ENCODE measurements at places on chromosomes 5 and 9.

DNA sequence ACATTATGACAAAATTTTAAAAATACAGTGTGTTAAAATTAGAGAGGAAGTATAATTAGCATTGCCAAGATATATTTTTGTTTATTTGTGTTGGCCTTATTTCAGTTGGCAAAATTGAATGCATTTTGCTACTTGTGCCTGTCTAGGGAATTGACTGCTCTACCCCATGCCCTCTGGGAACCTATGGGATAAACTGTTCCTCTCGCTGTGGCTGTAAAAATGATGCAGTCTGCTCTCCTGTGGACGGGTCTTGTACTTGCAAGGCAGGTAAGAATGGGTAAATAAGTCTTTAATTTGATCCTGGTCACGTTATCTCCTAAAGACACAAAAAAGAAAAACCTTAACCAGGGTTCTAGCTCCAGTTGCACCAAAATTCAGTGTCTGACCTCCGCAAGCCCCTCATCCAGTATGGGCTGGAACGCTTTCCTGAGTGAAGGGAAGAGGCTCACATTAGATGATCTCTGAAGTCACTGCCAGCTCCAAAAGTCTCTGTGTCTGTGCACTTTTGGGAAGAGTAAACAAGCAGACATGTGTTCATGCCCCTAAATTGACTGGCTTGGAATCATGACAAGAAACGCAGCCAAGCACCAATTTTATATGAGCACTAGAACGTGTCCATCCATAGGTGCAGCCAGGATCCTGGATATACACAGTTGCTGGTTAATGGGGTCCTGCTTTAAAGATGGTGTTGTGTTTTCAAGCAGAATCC lies 98.3 kb upstream of the PRRC1 start:
- DNase-seq, result no peak

DNA sequence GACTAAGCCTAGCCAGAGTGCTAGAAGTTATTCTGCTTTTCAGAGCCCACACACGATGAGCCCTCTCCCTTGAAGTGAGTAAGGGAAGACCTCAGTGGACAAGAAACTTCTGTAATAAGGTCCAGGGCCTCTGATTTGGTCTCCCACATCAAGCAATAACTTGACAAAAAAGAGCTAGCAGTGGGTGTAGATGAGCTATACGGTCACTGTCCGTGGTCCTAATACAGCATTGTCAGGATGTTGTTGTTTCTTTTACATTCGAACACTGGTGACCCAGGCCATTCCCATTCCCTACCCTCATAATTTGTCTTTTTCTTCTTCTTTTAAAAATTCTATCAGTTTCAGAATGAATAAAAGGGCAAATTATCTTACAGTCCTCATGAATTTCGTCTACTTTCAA lies 5.2 kb downstream of the PCSK1 start:
- DNase-seq, result no peak

DNA sequence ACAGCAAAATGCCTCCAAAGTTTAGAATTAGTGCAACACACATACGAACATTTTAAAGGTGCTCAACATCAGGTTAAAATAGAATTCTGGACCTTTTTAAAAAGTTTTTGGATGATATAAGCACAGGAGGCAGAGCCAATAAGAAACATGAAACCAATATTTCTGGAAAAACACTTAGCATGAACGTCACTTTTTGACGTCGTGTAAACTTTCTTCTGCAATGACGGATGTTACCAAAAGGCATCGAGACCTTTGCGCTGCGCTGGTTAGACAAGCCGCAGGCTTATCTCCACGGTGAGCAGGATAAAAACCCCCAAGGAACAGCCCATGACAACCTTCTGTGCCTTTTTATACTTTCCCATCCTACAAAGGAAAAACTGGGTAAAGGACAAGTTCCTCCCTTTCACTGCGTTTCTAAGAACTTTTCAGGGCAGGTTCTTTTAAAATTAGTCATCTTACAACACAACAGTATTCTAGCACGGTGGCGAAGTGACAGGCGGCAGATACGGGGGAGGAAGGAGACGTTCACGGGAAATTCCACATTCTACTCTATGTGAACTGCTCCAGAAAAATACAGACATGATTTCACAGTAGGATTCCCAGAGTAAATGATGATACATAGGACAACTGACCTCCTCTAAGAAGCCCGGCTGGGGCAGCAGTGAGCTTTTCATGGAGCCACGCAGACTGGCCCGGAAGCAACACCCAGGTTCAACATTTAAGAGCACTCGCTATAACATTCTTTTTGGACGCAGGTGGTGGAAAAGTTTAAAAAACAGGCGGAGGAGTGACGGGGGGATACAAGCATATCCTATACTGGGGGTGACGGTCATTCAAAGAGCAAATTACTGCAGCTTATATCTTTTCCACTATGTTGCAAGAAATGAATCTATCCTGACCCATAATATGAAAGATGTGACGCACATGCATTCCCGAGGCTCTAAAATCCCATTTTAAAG lies 52.4 kb downstream of the USP20 start:
- no peak for DNase-seq

DNA sequence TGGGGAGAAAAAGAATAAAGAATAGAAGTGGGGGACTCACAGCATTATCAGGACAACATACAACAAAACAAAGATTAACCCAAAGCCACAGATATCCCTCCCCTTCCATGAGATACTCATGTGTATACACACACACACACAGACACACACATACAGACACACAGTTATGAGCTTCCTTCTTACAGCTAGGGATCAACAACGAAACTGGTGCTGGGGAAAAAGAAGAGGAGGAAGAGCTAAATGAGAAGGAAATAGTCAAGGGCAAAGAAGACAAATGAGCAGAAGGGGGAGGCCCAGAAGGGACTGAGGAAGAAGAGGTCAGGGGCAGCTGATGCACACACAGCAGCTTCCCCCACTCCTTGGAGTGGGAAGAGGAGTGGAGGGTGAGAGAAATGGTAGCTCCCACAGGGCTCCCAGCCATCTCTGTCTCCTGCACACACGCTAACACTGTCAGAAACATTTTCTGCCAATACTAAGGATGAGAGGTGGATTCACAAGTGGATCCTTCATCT lies 66.2 kb downstream of the SIL1 start:
- no peak for DNase-seq

- no peak for DNase-seq
These were observed 41.5 kb downstream of the FBXO4 start for GRCh38 chr5:41966401-41967105.

GRCh38 chr5:127754259-127754658 lies 51.1 kb downstream of the CCDC192 start:
- no peak for DNase-seq

GRCh38 chr5:40333459-40334241 lies 346.1 kb upstream of the PTGER4 start:
- DNase-seq, result no peak

DNA sequence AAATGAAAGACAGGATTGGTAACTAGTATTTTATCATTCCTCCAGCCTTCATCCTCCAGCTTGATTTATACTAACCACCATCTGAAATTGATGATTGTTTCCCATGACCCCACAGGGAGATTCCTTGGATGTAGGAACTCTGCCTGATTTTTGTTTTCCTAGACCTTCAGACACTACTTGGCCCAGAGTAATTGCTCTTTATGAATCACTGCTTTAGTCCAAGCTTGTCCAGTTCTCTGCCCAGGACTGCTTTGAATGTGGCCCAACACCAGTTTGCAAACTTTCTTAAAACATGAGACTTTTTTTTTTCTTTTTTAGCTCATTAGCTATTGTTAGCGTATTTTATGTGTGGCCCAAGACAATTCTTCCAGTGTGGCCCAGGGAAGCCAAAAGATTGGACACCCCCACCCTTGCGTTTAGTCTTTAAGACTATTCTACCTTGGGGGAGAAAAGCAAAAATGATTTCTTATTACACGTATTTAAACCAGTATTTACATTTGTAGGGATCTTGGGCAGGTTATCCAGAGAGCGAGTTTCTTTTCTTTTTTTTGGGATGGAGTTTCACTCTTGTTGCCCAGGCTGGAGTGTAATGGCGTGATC lies 18.4 kb downstream of the BASP1 start:
- no peak for DNase-seq

DNA sequence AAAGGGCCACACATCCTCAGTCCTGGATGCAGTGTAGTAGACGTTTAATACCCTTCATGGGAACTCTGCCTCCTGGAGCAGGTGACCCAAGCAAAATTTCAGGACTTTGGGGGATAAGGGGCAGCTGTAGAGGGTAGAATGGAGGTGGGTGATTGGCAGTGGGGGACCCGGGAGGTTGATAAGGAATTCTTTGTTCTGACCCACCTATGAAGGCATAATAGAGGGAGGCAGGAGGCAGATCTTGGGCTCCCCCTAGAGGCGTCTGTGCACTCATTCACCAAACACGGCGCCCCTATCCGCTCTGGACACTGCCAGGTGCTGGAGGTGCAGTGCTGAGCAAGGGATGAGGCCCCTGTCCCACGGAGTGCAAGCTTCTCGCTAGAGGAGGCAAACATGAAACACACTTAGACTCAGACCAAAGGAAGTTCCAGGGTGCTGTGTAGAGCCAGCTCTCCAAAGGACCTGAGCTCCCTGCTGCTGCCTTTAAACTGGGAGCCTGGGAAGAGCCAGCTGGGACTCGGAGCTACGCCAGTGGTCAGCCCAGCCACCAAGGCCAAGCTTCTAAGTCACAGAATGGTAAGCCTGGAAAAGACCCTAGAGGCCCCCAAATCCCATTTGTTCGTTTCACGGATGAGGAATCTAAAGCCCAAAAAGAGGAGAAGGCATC lies 7.7 kb downstream of the IL17B start:
- DNase-seq, result peak; percentile 74

DNA sequence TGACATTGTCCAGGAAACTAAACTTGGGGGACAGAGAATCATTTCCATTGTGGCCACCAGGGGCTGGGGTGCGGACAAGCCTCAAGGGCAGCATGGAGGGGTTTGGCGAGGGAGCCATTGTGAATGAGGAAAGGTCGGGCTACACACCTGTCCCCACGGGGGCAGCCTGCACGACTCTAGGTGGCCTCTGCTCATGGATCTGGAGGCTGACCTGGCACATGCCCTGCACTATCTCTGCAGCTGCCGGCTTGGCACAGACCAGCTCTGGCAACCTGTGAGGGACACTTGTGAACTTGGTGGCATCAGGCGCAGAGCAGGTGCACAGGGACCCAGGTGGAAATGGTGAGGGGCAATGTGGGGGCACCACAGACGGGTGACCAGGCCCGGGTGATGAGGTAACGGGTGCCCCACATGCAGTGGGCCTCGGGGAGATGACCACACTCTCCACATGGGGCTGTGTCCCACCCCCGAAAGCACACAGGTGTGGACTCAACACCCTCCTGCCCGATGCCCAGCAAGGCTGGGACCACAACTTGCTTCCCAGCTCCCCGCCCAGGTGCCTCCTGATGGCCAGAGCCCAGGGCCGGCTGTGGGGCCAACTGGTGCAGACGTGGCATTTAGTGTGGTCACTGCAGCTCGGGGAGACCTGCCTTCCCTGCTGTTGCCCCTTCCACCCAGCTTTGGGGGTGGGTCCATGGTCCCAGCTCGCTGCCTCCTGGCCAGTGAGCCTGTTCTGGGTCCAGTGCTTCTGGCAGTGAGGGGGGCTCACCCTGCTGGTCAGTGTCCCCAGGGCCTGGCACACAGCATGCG lies 60.9 kb upstream of the UBAC1 start:
- peak; percentile 3 for DNase-seq

GRCh38 chr5:146329697-146330096 lies 8.9 kb upstream of the POU4F3 start:
- DNase-seq, result no peak

DNA sequence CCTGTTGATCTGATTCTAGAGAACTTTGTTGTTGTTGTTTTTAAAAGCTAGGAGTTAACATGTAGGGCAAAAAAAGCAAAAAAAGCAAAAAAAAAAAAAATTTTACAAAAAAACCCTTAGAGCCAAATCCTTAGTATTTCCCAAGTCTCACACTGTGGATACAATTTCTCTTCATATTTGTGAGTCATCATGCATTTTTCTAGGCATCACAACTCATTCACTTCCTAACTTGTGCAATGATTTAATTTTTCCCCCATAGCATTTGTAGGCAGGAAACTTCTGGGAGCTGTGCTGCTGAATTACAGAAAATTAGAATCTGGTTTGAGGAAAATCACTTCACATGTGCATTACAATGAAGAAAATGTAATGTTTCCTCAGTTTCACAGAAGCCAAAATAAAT lies 91.9 kb downstream of the MARCHF3 start:
- no peak for DNase-seq
